ENCODE measurements at places on chromosomes 12 and 14.

DNA sequence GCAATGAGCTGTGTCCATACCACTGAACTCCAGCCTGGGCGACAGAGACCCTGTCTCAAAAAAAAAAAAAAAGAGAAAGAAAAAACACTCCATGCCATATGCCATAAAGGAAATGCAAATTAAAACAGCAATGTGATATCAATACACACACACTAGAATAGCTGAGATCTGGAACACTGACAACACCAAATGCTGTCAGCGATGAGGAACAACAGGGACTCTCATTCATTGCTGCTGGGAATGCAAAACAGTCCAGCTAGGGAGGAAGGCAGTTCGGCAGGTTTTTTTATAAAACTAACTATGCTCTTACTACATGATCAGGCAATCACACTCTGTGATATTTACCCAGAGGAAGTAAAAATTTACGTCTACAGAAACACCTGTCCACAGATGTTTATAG is 3.4 kb upstream of the ABCB9 start:
- no peak for DNase-seq

GRCh38 chr12:106022568-106023012 is 116.2 kb downstream of the NUAK1 start:
- DNase-seq: no peak

- DNase-seq: no peak
Observed at GRCh38 chr12:14803830-14804160, 325 bp downstream of the C12orf60 start.

DNA sequence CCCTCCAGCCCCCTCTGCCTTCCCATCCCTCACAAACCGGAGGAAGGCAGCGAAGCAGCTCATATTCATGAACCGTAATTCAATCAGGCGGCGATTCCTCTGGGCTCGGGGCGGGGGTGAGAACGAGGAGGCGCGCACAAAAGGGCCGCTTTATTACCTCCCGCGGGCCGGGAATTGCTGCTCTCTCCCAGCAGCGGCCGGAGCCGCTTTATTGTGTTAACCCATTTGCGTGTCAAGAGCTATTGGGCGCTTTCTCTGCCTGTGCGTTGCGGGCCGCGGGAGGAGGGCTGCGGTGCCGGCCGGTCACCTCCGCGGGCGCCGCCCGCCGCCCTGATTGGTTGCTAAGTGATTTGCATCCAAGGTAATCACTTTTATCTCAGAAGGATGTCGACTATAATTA is 4.8 kb downstream of the FAM222A start:
- DNase-seq: no peak

- no peak for DNase-seq
Observed at GRCh38 chr12:20109676-20110075, 258.7 kb upstream of the PDE3A start.

- peak; percentile 58 for DNase-seq
Observed at GRCh38 chr12:65822732-65823512, 1.4 kb upstream of the HMGA2 start.

DNA sequence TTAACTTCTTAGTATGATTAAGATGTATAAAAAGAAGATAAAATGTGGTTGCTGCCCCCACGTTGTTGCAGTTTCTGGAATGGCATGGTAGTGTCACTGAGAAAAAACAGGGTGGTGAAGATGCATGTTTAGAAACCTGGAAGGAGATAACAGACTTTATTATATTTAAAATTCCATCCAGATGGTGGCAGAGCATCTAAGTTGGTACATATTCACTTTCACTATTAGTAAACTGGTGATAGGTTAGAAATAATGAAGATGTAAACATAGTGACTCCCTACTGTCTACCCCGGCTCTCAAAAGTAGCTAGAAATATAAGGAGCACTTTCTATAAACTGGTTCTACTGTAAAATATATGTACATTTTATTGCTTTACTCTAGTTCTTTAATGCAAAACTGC is 279.3 kb downstream of the NPAS3 start:
- DNase-seq: no peak

Data from endothelial cell (in vitro differentiated cells).